ENCODE measurements at places on chromosomes 16 and 17.

DNA sequence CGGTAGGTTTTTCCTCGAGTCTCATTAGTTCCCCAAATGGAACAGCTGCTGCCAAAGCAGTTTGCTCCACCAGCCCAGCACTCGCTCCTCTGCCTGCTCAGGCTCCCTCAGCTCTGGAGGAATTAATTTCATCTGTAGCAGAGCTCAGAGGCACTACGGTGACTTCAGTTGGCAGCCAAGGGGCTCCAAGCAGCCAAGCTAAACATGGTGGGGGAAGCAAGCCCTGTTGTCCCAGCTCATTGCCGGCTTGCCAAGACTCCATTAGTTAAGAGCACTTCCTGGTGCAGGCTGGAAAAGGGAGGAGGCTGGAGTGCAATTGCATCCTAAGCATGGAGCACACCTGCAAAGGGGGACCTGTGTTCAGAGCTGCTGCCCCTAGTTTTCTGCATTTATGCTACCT is 78.7 kb upstream of the GPRC5B start:
- DNase-seq: no peak

DNA sequence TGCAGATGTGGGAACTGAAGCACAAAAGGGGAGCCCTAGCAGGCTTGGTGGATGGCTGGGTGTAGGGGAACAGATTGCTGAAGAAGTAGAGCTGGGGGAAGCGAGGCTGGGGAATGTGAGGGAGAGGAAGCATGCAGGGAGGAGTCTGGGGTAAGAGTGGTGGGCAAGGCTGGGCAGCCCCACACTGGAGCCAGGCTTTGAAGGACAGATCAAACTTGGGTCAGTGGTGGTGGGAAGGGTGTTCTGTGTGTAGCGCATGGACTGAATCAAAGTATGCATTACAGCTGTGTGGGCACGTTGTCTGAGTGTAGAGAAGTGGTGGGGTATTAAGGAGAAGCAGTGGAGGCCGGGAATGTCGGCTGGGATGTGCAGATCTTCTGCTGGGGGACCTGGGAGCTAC is 116.0 kb downstream of the CYLD start:
- DNase-seq: no peak

- no peak for DNase-seq
These were observed at the start of gene ABCC3 for GRCh38 chr17:50634224-50634914. Gene ABCC3 (plus strand): TSS chr17:50634881. CDS start chr17:50634937, 56 bp downstream.

GRCh38 chr17:39753514-39754160 is 15.9 kb downstream of the GRB7 start:
- DNase-seq: no peak

GRCh38 chr17:6831661-6832263 is at the start of gene TEKT1:
Gene TEKT1 (minus strand): TSS chr17:6831729. CDS start chr17:6830376, 1,353 bp downstream.
- peak; percentile 27 for DNase-seq

- DNase-seq: no peak
These were observed 116.1 kb downstream of the C16orf95 start for GRCh38 chr16:87201052-87201451.

- DNase-seq: no peak
These were observed 23.3 kb upstream of the FOXJ1 start for GRCh38 chr17:76164331-76164730.

GRCh38 chr17:50642722-50643656 is 8.3 kb downstream of the ABCC3 start:
- DNase-seq: no peak

DNA sequence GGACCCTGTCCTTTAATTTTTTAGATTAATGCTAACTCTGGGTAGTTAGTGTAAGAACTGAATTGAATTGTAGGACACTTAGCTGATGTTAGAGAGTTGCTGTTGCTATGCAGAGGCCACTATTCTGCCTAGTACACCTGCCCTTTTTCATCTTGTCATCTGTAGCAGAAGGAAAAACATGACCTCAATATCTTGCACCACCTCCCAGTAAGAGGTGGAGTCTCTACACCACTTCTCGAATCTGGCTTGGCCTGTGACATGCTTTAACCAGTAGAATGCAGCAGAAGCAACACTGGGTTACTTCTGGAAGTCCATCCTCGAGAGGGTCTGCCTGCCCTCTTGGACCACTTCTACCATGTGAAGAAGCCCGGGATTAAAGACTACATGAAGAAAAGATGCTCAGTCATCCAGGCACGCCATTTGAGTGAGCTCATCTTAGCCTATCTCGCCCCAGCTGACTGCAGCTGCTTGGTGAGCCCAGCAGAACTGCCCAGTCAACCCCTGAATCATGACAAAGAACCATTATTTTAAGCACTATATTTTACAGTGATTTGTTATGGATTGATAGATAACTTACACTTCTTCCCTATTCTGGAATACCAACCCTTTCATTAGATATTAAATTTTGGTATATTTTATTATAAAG is 153.5 kb downstream of the MYO1D start:
- no peak for DNase-seq

GRCh38 chr16:84635702-84636101 is 12.6 kb upstream of the KLHL36 start:
- DNase-seq: no peak

GRCh38 chr17:75908201-75908600 is 3.5 kb upstream of the MRPL38 start:
- DNase-seq: no peak

DNA sequence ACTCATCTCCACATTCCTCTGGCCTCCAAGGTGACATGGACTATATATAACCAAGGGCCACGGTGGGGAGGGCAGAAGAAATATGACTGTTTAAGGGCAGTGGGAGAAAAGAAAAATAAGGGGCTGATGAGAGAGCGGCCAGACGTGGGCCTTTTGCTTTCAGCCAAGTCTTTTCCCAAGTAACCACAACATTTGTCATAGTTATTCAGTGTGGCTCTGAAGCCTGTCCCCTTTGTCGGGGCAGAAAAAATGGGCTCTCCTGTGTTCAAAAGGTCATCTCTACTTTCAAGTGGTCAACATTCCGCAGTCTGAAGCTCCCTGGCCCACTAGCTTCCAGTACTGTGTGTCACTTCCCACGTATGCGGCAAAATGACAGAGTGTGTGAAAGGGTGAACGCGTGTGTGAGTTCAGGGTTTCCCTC is 245.4 kb downstream of the NTN1 start:
- no peak for DNase-seq

DNA sequence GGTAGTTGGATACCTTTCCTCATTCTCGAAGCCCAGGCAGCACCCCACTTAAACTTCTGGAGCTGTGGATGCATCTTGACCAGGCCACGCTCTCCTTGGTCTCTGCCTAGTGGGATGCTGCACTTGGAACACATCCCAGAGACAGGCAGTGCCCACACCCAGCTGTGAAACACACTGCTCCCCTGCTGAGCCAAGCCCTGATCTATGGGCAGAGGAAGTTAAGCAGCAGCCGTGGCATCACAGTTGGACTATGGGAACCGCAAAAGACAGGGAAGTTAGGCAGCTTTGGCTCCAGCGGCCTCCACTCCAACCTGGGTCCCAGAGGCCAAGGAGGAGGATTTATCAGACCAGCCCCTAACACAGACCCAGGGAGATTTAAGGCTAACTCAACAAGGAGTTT is 284.8 kb upstream of the CCL2 start:
- DNase-seq: no peak

DNA sequence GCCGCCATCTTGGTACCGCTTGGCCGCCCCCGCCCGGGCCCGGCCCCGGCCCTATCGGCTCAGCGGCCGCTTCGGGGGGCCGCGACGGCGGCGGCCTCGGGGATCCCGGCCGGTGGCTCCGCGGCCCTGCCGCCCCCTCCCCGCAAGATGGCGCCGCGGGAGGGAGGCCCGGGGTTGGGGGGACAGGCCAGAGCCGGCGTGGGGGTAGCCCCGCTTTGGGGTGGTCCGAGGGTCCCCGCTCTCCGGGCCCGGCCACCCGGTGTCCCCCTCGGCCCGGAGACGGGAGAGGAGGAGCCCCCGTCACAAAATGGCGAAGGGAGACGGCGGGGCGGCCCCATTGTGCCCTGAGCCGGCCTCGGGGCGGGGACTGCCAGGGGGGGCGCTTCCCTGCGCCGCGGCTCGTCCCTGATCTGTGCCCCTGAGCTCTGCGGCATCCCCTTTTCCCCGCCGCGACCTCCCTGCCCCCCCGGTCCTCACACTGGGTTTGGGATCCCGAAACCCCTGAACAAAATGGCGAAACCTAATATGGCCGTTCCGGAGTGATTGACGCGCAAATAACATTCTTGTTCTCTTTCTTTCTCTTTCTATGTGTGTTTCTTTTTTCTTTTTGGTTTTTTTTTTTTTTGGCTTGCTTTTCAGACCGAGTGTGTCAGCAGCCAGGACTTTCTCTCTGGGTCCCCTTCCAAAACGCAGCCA is 986 bp downstream of the HAPSTR1 start:
- no peak for DNase-seq

DNA sequence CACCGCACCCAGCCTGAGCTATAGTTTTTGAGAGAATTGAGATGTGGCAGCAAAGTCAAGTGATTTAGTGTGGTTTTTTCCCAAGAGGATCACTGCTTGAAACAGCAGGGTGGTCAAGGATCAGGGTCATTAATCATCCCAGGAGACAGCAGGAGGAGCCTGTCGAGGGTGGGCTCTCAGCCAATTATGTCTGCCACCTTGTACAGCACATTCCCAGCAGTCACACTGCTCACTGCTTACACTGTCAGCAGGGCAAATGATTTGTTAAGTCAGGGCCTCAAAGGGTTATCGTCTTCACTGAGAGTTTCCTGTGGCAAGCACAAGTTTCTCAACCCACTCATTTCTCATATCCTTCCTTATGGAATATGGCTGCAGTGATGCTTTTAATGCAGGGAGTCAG is 13.2 kb downstream of the B3GNT9 start:
- DNase-seq: no peak

GRCh38 chr17:40556884-40557414 is 8.3 kb downstream of the CCR7 start:
- DNase-seq: no peak

DNA sequence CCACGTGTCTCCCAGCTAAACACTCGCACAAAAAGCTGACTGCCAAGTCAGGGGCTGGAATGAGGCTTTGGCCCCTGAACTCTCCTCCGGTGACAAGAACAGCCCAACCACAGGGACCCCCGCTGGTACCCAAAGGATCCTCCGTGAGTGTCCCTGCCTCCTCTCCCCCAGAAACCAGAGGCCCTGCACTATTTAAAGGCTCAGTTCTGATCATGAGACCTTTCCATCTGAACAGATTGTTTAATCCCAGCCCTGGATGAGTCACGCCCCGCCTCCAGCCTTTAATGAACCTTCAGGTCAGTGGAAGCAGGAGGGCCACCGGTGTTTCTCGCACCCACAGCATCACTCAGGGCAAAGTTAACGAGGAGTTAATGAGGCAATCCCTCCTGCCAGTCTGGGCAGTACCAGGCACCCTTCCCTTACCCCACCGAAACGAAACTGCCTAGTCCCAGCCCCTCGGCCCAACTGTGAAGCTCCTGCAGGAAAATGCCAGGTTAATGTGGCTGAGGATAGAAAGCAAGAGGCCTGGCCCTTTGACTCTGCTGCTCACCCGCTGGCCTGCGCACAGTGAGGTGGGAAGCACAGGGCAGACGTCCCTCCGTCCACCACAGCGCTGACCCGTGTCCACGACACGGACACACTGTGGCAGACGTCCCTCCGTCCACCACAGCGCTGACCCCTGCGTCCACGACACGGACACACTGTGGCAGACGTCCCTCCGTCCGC is 32.4 kb downstream of the TIMM22 start:
- no peak for DNase-seq

- no peak for DNase-seq
These were observed 5.5 kb downstream of the TAC4 start for GRCh38 chr17:49842371-49842770.

- DNase-seq: no peak
These were observed 52.8 kb downstream of the PLXDC1 start for GRCh38 chr17:39098588-39098987.

DNA sequence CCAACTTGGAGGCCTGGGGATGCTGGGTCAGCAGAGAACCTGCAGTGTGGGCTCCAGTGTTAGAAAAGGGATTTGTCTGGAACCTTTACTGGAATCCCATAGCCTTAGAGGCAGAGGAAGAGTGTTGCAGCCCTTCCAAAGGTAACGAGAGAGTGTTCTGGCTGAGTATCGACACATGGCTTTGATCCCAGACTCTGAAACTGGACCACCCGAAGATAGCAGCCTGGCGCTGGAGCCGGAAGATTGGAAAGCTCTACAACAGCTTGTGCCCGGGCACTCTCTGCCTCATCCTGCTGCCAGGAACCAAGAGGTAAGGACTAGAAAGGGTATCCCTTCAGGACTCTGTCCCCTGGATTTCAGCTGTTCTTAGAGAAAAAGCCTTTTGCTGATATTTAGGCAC is 39.7 kb downstream of the REXO5 start:
- DNase-seq: no peak

GRCh38 chr17:79281803-79282202 is 207.2 kb downstream of the ENGASE start:
- no peak for DNase-seq

GRCh38 chr16:143047-143446 is 4.6 kb upstream of the NPRL3 start:
- no peak for DNase-seq

- no peak for DNase-seq
These were observed 23.9 kb upstream of the ARHGAP23 start for GRCh38 chr17:38404174-38404943.

DNA sequence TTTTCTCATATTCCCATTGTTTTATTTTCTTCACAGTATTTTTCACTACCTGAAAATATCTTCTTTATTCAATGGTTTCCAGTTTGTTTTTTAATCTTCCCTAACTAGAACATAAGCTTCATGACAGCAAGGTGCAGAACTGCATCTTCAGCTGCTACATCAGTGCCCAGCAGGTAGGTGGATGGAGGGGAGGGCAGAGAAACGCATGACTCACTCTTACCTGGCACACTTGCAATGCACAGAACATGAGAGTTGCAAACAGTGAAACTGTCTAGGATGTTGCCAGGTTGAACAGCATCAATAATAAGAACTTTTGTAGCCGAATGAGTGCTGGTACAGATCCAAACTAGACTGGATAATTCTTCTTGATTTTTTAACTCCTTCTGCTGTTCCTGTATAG is 127.1 kb downstream of the SPAG9 start:
- DNase-seq: no peak

DNA sequence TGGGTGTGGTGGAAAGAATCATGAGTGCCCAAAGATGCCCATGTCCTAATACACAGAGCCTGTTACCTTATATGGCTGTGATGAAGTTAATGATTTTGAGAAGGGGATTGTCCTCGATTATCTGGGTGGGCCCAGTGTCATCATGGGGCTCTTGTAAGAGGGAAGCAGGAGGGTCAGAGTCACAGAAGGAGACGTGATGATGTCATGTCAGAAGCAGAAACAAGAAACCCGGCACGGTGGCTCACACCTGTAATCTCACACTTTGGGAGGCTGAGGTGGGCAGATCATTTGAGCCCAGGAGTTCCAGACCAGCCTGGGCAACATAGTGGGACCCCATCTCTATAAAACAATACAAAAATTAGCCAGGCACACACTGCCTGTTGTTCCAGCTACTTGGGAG is 55.2 kb upstream of the MGAT5B start:
- DNase-seq: no peak
